ENCODE measurements at places on chromosomes 2 and 18.

GRCh38 chr2:181058378-181059269 lies 78.2 kb downstream of the UBE2E3 start:
- peak; percentile 34 for DNase-seq

GRCh38 chr2:196747400-196747799 lies 52.1 kb downstream of the GTF3C3 start:
- no peak for DNase-seq

DNA sequence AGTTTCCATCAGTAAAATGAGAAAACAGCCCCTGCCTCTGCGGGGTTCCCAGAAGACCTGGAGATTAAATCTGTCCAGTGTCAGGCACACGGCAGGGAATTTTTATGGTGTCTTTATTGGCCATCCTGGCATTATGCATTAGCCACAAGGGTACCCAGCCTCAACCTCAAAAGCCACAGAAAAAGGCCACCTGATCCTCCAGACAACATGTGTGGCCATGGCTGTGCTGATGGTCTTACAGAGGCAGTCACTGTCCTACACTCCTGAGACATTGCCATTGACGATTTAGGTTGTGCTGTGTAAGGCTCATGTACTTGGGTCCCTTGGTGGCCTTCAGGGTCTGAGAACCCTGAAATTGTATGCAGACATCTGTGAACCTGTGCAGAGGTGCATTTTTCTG lies 115.6 kb downstream of the SMAD7 start:
- no peak for DNase-seq

DNA sequence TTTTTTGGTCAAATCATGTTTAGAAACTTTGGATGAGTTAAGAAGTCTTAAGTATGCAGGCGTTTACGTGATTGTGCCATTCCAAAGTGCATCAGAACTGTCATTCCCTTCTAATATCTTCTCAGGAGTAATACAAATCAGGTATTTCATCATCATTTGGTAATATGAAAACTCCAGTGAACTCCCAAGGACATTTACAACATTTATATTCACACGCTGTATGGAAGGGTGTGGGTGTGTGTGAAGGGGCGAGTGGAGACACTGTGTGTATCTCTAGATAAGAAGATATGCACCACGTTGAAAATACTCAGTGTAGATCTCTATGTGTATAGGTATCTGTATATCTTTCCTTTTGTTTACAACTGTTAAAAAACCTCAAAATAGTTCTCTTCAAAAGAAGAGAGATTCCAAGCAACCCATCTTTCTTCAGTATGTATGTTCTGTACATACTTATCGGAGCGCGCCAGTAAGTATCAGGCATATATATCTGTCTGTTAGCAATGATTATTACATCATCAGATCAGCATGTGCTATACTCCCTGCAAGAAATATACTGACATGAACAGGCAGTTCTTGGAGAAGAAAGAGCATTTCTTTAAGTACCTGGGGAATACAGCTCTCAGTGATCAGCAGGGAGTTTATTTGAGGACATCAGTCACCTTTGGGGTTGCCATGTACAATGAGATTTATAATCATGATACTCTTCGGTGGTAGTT lies 29.3 kb downstream of the COX7A2L start:
- no peak for DNase-seq

DNA sequence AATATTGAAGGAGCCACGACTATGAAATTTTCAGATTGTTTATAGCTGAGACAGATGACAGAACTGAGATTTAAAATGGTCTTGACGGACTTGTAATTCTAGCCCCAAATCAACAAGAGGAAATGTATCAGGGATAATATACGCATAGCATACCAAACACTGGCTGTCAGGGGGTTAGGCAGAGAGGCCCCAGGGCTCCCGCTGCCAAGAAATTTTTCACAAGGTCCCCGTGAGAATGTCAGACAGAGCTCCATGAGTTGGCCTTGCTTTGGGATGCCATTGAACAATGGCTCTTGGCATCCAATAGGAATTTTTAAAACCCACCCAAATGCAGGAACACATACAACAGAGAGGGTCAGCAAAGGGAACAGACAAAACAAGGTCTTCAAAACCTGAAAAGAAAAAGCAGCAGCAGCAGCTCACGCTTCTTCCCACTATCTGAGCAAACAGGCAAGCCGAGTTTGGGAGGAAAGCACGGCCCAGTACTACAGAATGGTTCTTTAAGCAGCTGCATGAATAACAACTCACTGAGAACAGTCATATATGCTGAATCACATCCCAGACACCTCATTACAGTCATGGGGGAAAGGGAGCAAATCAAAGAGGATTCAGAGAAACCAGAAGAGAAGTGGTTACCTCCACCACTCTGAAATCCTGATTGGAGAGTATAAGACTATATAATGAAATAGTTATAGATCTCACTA lies 445.6 kb downstream of the RND3 start:
- DNase-seq = peak; percentile 77

- DNase-seq = peak; percentile 95
Observed at GRCh38 chr2:108594132-108594981, 60.1 kb downstream of the LIMS1 start.

DNA sequence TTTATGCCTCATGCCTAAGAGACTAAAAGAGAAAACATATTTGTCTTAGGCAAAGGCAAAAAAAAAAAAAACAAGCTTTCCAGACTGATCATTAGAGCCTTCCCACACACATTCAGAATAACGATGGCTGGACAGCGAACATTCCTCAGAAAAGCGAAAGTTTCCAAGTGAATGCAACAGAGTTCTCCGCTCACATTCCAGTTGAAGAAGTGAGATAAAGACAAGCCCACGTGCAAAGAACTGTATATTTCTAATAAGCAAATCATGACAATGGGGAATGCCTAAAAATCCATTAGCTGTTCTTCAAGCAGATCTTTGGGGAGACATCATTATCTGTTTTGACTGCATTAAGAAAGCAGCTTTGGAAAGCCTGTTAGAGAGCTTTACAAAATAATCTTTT lies 347.9 kb downstream of the METTL4 start:
- DNase-seq = peak; percentile 72

- DNase-seq = peak; percentile 56
Observed at GRCh38 chr2:183164650-183165015, 40.4 kb downstream of the NUP35 start.

- DNase-seq = peak; percentile 89
Observed at GRCh38 chr18:57210107-57210715, 63.3 kb downstream of the BOD1L2 start.

GRCh38 chr2:143524559-143525401 lies 395.6 kb downstream of the ARHGAP15 start:
- DNase-seq = peak; percentile 11

DNA sequence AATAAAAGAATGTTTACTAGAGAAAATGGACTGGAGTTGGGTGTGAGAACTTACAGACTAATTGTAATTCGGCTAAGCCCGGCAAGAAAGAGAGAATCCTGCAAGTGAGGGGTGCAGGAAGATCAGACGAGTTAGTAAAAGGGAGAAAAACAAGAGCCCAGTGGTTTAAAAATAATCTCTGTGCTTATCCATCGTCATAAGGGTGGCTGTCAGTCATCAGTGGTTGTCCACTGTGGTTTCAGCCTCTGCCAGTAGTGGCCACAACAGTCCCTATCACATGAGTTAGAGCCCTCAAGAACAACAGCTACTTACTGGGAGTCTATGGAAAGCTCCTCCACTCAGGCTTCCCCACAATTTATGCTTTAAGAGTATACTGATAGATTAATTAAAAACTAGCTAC lies 239.8 kb downstream of the SETBP1 start:
- peak; percentile 50 for DNase-seq

DNA sequence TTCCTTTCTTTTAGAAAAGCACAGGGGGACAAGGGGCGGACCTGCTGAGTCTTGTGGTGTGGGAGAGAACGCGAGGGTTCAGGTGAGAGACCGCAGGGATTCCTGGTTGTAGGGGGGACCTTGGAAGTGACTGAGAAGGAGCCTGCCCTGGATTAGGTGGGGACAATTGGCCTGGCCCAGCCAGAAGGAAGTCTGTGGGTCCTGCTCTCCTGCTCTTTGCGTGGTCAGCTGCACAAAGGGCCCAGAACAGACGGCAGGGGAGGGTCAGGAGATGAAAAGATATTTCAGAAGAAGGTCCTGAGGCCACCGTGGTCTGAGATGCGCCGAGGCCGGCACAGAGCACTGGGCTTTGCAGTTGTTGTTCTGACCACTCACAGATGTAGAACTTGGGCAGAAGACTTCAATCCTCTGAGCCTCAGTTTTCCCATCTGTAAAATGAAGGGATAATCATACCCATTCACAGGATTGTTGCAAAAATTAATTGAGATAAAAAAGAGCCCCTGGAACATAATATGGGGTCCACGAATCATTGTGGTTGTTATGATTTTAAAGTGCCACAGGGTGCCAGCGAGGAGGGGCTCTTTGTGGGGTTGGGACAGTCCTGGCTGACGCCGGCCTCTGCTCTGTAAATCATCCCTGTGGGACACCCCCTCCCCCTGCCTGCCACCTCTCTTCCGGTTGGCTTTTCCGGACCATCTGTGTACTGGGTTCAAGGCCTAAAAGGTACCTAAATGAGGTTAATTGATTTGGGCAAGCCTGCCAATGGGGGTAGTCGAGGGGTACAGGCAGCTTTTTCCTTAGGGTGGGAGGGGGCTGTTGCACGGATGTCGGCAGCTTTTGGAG lies 1.8 kb downstream of the LPIN1 start:
- DNase-seq = peak; percentile 15

- DNase-seq = no peak
Observed at GRCh38 chr2:129827311-129828090, 152.0 kb upstream of the RAB6C start.

DNA sequence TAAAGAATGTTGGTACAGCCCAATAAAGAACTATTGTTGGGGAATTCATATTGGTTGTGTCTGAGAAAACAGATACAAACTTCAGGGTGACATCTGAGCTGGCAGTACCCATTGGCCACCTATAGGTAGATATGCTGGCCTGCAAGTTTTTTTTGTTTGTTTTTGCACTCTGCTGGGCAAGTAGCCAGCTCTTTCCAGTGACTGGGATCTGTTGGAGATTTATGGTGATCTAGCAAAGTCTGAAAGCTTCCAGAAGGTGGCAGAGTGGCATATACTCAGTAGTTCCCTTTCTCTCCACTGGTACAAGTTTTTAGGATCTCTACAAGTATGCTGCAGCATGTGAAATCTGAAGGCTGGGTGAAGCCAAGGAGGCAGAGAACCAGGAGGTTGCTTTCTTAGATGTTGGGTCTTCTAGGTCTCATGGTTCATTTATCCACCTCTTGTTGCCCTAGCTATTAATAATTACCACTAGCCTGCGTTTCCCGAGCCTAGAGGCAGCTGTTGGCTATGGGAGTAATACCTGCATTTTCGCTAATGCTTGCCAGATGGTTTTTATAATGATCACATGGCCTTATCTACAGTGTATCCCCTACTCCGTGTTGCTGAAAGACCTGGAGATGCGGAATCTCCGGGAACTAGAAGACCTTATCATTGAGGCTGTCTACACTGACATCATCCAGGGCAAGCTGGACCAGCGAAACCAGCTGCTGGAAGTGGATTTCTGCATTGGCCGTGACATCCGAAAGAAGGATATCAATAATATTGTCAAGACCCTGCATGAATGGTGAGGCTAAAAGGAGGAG lies 9.5 kb downstream of the COPS7B start:
- peak; percentile 81 for DNase-seq

- no peak for DNase-seq
Observed at GRCh38 chr2:217147818-217148217, 288.0 kb upstream of the TNP1 start.

Measured in astrocyte of the hippocampus (primary cell).